HuH-7 (cell line): ENCODE measurements at places on chromosomes 5 and 9.

DNA sequence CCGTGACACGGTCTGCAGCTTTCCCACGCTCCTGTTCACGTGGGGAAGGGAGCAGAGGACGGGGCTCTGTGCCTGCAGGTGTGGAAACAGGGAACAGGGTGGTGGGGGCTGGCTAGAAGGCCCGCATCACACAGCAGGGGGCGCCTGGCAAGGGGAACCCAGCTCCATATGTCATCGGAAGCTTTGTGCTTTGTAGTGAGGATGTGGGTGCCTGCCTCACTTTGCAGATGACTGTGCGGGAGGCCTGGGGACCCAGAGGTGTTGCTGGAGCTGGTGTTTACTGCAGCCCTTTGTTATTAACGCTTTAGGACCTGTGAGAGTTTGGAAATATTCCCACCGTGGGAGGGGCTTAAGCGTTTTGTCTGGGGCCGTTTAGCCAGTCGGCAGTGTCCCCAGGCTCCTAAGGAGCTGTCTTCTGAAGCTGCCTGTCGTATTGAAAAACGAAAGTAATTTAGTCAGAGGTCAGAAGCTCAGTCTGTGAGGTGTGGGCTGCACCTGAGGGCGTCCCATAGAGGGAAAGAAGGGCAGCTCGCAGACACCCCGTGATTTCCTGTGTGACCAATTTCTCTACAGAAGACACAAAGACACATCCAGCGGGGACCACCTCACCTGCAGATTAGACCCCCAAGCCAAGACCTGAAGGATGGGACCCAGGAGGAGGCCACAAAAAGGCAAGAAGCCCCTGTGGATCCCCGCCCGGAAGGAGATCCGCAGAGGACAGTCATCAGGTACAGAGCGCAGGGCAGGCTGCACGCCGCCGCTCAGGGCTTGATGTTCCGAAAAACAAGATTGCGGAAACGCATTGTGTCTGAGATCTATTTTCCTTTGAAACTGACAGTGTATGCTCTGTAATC lies 9.1 kb downstream of the MAN1B1 start:
- DNase-seq = no peak

GRCh38 chr5:168073311-168073710 lies 218.1 kb upstream of the WWC1 start:
- DNase-seq = no peak

DNA sequence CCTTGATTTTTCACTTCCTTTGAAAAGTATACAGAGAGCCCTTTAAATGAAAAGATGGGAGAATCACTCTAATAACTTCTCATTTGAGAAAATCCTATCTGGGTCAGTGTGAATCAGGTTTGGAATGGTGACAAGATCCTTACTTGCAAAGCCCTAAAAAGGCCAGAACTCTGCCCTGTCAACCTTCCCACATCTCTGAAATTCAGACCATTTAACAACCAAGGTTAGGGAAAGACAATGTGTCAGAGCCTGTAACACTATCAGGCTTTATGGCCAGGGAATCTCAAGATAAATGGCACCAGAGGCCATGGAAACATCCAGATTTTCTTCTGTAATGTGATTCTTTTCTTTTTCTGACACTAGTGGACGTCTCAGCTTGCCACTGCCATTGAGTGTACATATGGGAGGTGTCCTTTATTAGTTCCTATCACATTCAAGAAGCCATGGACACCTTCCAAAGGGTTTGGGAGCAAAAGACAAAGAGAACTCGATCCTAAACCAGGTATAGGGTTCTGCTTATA lies 165.7 kb upstream of the GPR151 start:
- no peak for DNase-seq

GRCh38 chr9:31355159-31355882 lies 1029.1 kb upstream of the ACO1 start:
- no peak for DNase-seq

GRCh38 chr9:16398691-16399090 lies 471.8 kb downstream of the BNC2 start:
- no peak for DNase-seq

DNA sequence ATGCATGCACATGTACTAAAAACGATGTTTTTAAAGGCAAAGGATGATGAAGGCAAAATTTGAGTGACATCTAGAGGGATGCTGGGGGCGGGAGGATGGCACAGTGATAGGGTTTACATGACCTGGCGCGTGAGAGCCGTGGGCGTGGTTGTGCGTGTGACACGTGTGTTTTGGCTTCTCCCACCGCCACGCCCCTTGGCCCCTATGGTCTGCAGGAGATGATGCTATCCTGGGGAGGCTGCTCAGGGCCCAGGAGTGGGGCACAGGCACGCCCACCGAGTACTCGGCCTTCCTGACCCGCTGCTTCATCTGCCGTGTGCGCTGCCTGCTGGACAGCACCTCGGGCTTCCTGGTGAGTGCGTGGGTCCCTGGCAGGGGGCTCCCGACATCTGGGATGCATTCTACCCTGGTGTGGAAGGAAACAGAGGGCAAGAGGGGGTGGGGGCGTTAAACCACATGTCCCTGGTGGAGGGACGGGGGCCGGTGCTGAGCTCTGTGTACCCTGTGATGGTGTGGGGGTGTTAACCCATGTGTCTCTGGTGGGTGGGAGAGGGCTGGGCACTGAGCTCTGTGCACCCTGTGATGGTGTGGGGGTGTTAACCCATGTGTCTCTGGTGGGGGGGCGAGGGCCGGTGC lies 19.2 kb upstream of the EXOC3 start:
- DNase-seq = no peak
